ENCODE measurements at places on chromosomes 1 and 21. TPM values are rescaled to one million over a fixed set of nuclear protein-coding genes. Genes with fewer than 3 reads are reported as not detected.
A peak's percentile ranks its signal among the peaks of the same experiment; 100 is the strongest.

The BRDT gene
- not detected for total RNA-seq

The PHTF1 gene
- total RNA-seq, result 25.8 TPM

The PCSK9 gene
- total RNA-seq, result 2.2 TPM

The AJAP1 gene
- 0.35 TPM for total RNA-seq

- H3K36me3 ChIP-seq, result no peaks in the 10 kb centered on the region
- H3K4me3 ChIP-seq, result peak overlapping the region; percentile 8
- H3K4me1 ChIP-seq, result peaks cover 11% of the 10 kb centered on the region
These were observed 11.5 kb downstream of the SLC45A1 start for GRCh38 chr1:8329439-8329838.

DNA sequence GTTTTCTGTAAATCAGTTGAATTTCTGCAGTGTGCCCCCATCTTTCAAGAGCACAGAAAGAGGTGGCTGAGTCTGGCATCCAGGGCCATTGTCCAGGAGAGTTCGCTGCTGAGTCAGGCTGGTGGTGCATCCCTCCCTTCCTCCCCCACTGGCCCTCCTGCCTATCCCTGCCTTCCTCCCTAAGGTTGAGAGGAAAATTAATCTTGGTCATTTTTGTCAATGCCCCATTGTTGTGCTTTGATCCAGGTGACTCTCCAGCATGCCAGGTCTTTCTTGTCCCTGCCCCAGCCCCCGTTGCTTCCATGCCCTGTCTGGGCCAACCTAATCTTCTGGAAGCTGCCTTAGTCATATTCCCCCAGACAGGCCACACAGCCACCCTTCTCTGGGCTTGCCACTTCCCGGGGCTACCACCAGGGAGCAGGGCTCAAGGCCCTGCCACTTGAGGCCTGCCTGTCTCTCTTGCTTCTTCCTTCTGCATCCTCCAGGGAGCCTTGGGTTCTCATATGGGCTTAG lies 26.6 kb downstream of the PROK1 start:
- no peaks in the 10 kb centered on the region for H3K4me1 ChIP-seq
- no peak overlapping the region for H3K4me3 ChIP-seq
- H3K27ac ChIP-seq, result no peak overlapping the region
- no peaks in the 10 kb centered on the region for H3K36me3 ChIP-seq
- no peak for DNase-seq
- peaks cover 9% of the 10 kb centered on the region for H3K27me3 ChIP-seq

DNA sequence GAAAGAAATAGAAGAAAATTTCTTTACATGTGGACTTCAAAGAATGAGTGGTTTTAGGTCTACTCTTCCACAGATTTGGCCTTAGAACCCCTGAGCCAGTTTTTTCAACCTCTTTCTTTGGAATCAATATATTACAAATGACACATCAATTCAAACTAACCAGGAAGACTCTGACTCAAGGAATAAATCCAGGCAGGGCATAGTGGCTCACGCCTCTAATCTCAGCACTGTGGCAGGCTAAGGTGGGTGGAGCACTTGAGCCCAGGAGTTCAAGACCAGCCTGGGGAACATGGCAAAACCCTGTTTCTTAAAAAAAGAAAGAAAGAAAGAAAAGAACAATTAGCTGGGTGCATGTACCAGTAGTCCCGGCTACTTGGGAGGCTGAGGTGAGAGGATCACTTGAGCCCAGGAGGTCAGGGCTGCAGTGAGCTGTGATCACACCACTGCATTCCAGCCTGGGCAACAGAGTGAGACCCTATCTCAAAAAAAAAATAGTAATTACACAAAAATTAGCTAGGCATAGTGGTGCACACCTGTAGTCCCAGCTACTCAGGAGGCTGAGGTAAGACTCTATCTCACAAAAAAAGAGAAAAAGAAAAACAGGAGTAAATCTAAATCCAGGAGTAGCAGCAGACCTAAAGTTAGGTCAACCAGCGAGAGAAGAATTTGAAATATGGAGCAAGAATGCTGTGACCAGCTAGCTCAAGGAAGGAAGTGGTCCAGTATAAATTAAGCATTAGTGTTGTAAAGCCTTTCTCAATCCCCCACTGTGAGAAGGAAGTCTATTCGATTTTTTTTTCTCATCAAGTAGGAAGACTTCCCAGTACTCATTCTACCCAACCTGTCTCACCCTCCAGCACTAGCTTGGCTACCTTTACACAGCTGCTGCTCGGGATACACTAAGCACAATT lies 1.9 kb downstream of the SORT1 start:
- no peaks in the 10 kb centered on the region for H3K27me3 ChIP-seq
- DNase-seq, result no peak
- no peaks in the 10 kb centered on the region for H3K36me3 ChIP-seq
- peak overlapping the region; percentile 92 for H3K4me3 ChIP-seq

- no peak overlapping the region for H3K27ac ChIP-seq
- no peak for DNase-seq
- no peak overlapping the region for H3K4me3 ChIP-seq
- no peaks in the 10 kb centered on the region for H3K27me3 ChIP-seq
- H3K36me3 ChIP-seq, result peaks cover 27% of the 10 kb centered on the region
These were observed 10.4 kb downstream of the WRAP73 start for GRCh38 chr1:3639397-3639911.

DNA sequence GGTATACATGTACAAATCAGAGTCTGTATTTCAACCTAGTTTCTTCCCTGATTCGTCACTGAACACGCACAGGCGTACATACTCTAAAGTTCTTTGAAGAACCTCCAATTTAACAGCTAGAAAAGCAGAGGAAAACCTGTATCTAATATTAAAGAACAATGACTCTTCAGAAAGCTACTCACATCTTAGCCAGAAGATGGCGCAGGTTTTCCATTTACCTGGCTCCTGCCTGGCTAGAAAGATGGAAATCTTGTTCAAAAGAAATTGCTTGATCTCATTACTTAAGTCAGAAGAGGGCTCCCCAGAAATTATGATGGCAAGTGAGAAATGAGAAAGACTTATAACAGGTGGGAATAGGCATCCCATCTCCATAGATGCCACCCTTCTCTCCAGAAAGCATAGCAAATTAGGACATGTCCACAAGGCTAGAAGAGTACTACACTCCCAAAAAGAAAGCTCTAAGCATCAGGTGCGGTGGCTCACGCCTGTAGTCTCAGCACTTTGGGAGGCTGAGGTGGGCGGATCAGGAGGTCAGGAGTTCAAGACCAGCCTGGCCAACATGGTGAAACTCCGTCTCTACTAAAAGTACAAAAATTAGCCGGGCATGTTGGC lies 19.0 kb upstream of the L1TD1 start:
- H3K27me3 ChIP-seq, result peaks cover 15% of the 10 kb centered on the region
- H3K36me3 ChIP-seq, result no peaks in the 10 kb centered on the region
- H3K27ac ChIP-seq, result no peak overlapping the region
- no peak for DNase-seq
- H3K4me1 ChIP-seq, result no peaks in the 10 kb centered on the region

DNA sequence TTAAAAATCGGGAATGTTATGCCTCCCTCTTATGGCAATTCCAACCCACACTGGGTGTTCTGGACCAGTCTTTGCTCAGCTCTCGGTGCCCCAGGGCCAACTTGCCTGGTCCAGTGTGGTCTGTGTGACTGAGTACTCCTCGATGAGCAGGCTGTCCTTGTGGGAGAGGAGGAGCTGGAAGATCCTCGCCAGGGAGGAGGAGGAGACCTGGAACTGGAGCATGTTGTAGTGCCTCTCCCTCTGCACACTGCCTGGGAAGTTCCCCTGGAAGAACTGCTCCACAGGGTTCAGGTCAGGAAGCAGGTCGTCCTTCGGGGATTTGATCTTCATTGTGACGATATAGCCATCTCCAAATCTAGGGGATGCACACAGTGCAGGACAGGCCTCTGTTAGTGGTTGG lies 88.5 kb upstream of the GCLM start:
- peak; percentile 51 for DNase-seq
- H3K27me3 ChIP-seq, result no peaks in the 10 kb centered on the region
- no peaks in the 10 kb centered on the region for H3K36me3 ChIP-seq
- H3K4me3 ChIP-seq, result no peak overlapping the region
- H3K4me1 ChIP-seq, result peaks cover 11% of the 10 kb centered on the region
- H3K27ac ChIP-seq, result no peak overlapping the region

- no peak for DNase-seq
- no peak overlapping the region for H3K27ac ChIP-seq
- no peak overlapping the region for H3K4me3 ChIP-seq
- H3K4me1 ChIP-seq, result no peaks in the 10 kb centered on the region
These were observed 72.5 kb downstream of the ZNF326 start for GRCh38 chr1:90067194-90067931.

DNA sequence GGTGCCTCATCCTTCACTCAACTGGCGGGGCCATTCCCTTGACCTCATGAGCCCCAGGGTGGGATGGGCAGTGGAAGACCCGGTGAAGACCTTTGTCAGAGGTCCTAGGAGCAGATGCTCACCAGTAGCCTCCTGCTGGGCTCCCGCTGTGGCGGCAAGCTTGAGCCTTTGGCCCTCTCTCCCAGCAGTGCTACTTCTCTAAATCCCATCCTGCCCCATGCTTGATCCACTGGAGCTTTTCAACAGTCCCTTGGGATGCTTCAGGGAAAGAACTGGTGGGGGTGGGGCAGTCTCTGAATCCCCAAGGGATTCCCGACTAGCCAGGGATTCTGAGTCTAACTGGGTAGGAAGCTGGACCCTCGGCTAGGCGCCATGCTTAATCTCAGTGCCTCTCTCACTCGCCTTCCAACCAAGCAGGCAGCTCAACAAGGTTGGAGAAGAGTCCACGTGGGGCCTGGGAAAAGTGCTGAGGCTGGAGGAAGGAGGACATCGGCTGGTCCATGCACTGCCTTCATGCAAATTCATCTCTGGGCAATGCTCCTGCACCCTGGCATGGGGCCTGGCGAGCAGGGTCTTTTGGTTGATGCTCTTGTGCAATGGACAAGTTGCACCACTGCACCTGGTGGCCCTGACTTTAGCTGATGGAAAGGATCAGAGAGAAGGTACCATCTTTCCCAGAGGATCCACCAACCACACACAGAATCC lies 190.3 kb downstream of the GRIK3 start:
- no peak overlapping the region for H3K4me3 ChIP-seq
- no peak for DNase-seq
- H3K27me3 ChIP-seq, result no peaks in the 10 kb centered on the region

DNA sequence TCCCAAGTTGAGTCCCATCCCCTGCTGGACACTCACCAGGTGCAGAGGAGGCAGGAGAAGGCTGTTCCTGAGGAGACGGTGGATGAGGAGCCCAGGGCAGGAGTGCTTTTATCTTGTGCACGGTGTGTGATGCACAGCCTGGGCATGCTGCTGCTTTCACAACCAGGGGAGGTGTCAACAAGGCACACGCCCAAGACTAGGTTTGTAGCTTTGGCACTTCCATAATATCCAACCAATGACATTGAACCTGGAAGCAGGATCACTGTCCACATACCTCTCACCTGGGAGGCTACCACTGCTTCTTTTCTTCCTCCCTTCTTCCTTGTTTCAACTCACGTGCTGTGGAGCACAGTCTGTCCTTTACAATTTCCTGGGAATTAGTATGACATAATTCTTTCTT lies at the start of gene LCE3D:
LCE3D (minus strand) TSS at position 84 of the 400 bp plus-strand sequence. CDS start 580 bp downstream, outside the sequence.
- no peaks in the 10 kb centered on the region for H3K36me3 ChIP-seq
- H3K27ac ChIP-seq, result no peak within 1 kb of the TSS
- no peaks in the 10 kb centered on the region for H3K27me3 ChIP-seq
- no peaks in the 10 kb centered on the region for H3K4me1 ChIP-seq
- DNase-seq, result no peak

DNA sequence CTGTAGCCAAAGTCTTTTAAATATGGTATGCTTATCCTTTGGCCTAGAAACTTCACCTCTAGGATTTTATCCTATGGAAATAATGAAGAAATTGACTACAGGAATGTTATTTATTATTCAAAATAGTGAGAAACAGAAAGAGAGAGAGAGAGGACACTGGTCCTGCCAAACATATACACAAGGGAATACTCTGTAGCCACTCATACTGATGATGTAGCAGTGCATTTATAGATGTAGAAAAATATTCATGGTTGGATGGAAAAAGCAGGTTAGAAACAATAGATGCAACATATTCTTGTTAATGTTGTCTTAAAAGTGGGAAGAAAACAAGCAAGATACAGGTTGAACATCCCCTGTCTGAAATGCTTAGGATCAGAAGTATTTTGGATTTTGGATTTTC lies 22.2 kb upstream of the EPHB2 start:
- H3K27me3 ChIP-seq, result peaks cover 51% of the 10 kb centered on the region
- H3K4me1 ChIP-seq, result no peaks in the 10 kb centered on the region
- no peaks in the 10 kb centered on the region for H3K36me3 ChIP-seq
- H3K4me3 ChIP-seq, result no peak overlapping the region
- H3K27ac ChIP-seq, result no peak overlapping the region

DNA sequence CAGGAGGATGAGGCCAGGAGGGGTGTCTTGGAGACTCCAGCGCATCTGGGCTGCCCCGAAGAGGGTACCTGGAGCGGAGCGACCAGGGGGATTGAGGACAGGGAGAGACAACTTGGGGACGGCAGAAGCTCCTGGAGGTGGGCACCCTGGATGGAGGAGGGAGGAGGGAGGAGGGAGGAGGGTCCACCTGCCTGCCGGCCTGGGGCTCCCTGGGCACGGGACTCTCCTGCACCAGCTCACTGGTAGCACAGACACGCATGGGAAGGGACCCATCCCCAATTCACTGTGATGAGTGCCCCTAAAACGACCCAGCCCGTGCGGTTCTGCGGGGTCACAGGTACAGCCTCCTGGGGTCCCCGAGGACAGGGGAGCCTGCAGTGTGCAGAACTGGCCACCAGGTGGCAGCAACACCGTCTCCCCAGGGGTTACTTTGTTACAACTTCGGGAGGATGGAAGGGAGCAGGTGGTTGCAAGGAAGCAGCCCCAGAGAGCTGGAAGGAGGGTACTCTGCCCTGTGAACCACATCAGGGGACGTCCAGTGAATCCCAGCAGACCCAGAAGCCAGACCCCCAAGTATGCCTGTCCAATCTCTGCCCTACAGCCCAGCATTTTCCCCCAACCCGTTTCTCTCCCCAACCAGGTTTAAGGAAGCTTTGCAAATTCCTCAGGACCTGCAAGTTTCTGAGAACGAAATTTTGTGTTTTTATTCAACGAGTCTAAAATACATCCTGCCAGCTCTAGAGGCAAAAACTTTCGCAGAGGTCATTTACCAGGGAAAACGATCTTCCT lies 482.4 kb downstream of the NPHP4 start:
- H3K27ac ChIP-seq, result no peak overlapping the region
- DNase-seq, result no peak
- H3K4me1 ChIP-seq, result no peaks in the 10 kb centered on the region
- no peaks in the 10 kb centered on the region for H3K36me3 ChIP-seq

DNA sequence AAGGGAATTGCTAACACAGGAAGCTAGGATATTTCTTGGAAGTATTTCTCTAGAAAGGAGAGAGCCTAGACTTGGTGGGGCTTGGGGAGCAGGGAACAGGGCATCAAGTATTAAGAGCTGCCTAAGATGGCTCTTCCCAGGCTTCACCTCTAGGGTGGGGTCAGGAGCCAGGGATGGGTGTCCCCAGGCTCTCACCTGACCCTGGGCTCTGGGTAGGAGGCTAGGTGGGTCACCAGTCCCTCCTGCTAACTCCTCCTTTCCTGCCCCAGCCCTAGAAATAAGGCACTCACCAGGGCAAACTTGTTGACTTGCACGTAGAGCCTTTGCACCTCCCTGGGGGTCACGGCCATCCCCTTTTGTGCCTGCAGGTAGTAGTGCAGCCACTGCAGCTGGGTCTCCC lies 15.0 kb downstream of the ETNK2 start:
- H3K36me3 ChIP-seq, result peaks cover 15% of the 10 kb centered on the region
- DNase-seq, result no peak
- H3K4me1 ChIP-seq, result peaks cover 1% of the 10 kb centered on the region
- no peaks in the 10 kb centered on the region for H3K27me3 ChIP-seq
- H3K4me3 ChIP-seq, result no peak overlapping the region

Measured in osteocyte (in vitro differentiated cells).